ENCODE measurements at places on chromosomes 1 and 21.

DNA sequence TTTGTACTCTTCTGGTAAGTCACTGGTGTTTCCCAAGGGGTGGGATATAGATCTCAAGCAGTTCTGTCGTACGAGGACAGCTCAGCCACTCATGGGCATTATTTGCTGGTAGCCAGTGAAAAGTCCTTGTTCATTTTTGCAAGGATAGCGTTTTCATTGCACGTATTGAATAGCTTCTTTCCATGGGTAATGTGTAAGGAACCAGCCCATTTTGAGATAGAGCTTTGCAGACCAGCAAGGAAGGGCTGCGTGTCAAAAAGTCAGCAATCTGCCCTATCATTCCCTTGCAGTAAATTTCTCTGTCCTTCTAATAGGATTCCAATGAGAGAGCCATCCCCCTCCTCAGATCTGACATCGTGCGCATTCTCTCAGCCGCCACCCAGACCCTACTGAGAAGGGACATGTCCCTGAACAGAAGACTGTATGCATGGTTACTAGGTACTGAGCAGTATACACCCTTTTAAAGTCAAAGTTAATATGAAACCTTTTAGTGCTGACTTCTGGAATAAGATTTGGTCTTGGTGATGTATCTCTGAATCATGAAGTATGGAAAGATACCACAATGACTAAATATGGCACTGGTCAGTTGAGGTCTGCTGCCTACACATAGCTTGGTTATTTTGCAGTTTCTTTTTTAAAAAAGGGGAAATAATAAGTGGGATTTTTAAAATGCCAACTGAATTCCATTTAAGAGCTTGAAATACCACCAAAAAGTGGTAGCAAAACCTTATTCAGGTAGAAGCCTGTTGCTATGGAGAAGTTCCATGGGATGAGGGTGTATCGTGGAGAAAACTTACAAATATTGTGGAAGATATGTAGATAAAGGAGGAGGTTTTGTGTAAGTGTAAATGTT lies 55.3 kb downstream of the DOP1B start:
- peak; percentile 67 for DNase-seq

DNA sequence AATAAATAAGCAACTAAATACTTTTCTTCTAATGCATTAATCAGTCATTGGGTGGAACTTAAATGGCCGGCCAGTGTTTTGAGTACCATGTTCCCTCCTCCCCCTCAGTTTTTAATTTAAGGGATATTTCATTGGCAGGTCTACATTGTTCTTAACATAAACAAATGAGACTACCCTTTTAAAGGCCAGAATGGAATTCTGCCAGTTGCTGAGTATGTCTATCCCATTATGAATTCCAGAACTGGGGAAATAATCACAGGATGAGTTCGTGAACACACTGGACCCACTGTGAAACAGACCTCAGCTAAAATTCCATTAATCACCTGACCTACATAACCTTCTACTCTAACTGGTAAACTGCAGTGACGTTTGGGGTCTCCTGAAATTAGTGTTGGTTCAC lies 305.5 kb upstream of the PKN2 start:
- DNase-seq, result no peak

DNA sequence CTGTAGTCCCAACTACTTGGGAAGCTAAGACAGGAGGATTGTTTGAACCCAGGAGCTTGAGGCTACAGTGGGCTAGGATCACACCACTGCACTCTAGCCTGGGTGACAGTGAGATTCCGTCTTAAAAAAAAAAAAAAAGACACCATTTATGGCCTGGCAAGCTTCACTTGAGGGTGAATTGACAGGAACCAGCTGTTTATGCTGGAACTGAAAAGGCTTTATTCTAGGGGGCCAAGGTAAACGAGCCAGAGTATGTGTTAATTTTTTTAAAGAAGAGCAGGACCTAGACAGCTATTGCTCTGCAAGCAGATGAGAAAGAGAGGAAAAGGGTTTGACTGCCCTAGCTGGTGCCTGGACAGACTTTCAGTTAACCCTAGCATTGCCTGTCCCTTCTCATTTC lies 37.0 kb downstream of the S100A6 start:
- DNase-seq, result no peak

GRCh38 chr1:10705953-10706352 lies 90.5 kb downstream of the CASZ1 start:
- no peak for DNase-seq

DNA sequence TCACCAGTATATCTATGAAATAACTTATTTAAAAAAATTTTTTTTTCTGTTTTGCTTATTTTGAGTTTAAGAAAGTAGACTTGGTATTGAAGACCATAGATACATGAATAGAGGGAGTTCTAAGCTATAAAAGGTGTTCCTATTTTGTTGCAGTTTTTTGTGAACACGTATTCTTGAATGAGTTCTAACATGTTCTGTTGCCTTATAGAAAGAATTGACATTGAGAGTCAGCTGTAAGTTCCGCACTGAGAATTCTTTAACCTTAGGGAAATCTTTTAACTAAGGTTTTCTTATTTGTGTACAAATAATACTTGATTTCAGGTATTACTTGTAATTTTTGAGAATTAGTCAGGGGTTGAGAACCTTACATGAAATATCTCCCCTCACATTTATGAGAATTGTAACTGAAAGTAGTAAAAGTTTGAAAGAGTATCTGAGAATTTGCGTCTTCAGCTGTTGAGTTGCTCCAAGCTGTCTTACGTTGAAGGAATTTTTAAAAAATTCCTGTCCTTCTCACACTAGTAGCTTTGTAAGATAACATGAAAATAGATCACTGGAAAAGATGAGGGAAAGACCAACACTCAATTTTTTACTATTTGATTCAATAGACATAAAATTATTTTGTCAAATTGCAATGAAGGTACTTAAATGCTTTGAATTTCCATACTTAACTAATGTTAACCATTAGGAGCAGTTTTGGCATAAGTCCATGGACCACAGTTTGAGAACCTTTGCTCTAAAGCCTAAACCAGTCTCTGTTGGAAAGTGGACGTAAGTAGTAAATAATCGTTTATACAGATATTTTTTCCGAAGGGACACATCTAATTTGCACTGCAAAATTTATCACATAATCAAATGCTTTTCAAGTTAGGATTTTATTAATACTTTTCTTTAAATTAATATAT lies 3.8 kb downstream of the DR1 start:
- DNase-seq, result no peak

DNA sequence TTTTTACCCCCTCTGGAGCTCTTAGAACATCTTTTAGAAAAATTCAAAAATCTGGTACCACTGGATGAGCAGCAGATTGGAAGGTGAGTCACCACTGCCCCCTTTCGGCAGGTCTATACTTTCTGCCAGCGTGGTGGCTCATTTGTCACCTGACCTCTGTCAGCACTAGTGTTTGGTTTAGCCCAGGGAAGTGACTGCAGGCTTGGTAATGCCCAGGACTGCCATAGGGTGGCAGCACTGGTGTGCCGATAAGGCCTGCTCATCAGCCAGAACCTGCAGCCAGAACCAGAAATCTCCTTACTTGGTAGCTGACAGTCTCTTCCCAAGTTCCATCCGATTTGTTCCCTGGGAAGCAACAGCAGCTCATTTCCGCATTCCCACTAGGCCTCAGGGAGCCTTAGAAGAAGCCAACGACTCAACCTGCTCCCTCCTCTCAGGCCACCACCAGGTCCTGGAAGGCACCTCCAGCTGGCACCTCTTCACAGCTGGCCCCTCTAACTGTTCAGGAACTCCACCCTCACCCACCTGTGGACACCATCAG lies 6.8 kb downstream of the SMIM12 start:
- peak; percentile 83 for DNase-seq

DNA sequence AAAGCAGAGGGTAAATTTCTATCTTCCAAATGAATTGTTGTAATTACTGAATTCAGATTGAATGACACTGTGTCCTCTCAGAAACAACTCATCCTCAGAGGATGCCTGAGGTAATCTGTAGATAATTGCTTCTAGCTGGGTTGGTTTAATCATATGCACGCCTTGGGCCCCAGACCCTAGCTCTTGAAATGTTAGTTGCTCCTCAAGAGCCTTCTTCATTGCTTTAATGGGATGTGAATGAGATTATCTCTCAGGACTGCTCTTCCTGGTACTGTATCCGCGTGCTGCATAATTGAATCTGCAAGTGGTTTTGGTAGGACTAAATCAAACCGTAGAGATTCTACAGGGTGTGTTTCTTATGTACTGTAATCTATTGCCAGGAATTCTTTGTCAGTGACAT lies 569.3 kb upstream of the NEGR1 start:
- DNase-seq, result no peak

DNA sequence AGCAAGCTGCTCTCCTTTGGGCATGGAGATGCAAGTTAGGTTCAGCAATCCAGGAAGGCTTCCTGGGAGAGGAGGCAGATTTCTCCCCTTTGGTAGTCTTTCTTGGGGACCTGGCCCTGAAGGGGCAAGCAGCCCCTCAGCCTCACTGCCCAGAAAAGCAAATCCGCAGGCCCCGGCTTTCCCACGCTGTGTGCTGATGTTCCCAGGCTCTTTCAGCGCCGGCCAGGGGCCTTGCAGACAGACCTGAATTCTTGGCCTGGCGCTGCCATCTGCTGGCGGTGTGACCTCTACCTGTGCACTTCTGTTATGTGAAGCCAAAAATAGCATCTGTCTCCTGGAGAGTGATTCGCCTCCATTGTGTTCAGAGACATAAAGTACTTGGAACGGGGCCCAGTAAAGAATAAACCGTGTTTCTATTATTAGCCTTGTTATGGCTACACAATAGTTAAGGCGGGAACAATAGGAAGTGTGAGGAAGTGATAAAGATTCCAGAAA lies 64.8 kb downstream of the ALPL start:
- no peak for DNase-seq

DNA sequence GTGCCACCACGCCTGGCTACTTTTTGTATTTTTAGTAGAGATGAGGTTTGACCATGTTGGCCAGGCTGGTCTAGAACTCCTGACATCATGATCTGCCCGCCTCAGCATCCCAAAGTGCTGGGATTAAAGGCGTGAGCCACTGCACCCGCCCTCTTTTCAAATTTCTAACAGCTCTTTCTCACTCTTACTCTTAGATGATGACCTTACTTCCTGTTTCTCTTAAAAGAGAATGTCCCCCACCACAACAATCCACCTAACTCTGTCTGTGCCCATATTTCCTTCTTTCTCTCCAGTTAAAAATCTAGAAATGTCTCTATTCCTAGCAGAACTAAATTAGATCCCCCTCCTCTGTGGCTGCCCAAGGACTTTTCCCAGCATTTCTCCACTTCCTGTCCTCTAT lies 46.6 kb upstream of the RGS2 start:
- DNase-seq, result no peak
